ENCODE measurements at places on chromosomes 6 and 20.

DNA sequence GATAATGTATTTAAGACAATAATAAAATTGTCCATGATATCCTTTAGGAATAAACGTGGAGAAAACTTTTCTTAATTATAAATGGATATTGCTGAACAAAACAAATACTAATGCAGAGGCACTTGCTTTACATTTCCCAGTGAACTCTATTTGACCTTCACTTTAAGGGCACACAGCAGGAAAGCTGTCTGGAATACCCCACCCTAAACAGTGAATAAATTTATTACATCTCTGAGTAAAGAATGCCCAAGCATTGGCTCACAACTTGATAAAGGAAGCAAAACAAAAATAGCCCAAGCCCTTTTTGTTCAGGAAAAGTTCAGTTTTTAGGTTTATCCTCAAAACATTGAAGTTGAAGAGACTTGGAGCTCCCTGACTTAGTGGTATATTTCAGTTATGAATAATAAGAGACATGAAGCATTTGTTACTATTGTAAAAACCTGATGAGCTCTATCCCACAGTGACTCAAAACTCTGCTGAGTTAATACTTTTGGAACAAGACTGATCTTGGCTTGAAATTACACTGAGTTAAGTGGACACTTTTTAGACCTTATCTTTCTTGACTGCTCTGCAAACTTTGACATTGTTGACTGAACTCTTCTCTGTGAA is 353.9 kb downstream of the BCKDHB start:
- no peak for DNase-seq

- DNase-seq: no peak
Measured at GRCh38 chr6:132715204-132715603, 1.3 kb upstream of the VNN1 start.

- DNase-seq: no peak
Measured at GRCh38 chr6:116369964-116370759, 585 bp upstream of the DSE start.

DNA sequence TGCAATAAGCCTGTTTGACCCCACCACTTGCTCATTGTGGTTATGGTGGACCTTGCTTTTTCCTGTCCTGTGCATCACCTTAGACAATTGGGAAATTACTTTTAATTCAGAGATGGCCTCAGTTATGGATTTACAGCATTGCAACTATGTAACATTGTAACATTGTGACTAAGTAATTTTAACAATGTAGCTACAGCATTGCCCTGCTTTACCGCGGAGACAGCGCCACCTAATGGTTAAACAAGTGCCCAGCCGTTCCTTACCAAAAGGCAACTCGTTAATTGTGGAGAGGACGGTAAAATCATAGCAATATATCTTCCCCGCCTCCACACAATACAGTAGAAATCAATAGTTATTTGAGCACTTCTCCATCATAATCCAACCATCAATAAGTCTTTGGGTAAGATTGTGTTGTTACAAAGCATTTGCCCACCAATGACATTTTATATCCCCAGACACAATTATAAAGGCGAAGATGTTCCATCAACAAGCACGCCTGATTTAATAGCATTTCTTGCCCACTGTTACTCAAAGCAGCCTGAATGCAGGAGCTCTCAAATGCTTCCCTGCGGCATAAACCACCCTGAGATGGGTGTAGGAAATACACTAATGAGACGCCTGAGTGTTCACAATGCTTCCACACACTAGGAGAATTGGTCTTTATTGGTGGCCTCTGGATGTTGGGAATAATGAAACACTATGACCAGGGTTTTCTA is 93.7 kb downstream of the PROKR2 start:
- DNase-seq: no peak

DNA sequence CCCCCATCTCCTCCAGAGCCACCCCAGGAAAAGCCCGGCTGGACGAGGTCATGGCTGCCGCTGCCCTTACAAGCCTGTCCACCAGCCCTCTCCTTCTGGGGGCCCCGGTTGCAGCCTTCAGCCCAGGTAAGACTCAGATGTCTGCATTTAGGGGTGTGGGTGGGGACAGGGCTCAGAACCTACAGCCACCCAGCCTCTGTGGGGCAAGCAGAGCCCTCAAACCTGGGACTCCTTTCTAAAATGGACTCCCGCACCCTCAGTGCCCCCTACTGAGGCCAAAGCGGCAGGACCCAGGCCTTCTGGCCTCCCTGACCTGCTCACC is 1.7 kb downstream of the SLC2A4RG start:
- no peak for DNase-seq

DNA sequence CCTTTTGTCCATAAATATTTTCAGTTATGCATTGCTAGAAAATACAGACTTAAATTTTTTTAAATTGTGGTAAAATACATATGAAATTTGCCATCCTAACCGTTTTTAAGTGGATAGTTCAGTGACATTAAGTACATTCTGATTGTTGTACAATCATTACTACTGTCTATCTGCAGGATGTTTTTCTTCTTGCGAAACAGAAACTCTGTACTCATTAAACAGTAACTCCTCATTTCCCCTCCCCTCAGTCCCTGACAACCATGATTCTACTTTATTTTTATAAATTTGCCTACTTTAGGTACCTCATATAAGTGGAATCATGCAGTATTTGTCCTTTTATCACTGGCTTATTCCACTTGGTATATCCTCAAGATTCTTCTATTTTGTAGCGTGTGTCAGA is 21.3 kb downstream of the TAF11 start:
- DNase-seq: no peak

DNA sequence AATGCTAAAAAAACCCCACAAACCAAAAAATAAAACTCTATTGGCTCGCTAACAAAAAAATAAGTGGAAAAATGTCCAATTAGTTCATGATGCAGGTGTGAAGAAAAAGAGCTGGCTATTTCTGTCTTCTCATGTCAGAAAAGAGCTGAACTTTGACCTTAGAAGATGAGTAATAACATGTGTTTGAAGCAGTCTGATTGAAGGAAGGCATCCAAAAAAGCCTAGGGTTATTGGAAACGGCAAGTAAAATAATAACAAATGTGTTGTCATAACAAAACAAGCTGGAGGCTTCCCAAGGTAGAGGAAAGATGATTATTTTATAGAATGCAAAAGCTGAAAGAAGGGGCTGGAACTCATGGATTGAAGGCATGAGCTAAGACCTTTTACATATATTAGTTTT is 94.4 kb upstream of the FAM184A start:
- DNase-seq: no peak

DNA sequence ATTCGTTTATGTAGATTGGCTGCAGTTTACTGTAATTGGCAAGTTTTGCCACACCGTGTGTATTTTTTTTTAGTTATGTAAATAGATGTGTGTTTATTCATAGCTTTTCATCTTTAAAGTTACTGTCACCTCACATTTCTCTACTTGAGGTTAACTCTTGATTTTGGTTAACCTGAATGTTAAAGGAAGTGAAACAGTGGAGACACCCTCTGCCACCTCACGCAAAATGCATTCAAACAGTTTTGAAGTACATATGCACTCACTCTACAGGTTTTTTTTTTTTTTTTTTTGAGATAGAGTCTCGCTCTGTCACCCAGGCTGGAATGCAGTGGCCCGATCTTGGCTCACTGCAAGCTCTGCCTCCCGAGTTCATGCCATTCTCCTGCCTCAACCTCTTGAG is 17.7 kb downstream of the OR2A4 start:
- no peak for DNase-seq

- DNase-seq: no peak
Measured at GRCh38 chr6:150666071-150666470, 66.4 kb downstream of the PLEKHG1 start.

GRCh38 chr20:43669332-43669731 is 2.4 kb downstream of the MYBL2 start:
- DNase-seq: no peak

- no peak for DNase-seq
Measured at GRCh38 chr6:100923481-100924165, 42.5 kb upstream of the ASCC3 start.

- DNase-seq: no peak
Measured at GRCh38 chr20:58876437-58876836, 23.9 kb downstream of the GNAS start.

DNA sequence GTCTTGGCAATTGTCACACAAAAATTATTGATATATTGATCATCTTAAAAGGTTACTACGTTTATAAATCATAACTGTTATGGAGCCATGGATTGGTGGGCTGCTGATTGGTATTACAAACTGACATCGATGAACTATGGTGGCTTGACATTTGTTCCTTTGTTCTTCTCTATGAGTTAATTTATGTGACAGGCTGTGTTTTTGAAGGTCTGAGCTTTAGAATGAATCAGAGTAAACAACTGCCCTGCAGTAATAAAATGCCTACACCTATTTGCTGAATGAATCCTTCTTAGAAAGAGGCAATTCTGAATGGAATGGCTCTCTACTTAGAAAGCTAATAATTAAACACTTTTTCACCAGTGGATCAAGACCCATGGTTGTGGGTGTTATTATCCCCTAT is 506.3 kb upstream of the SPTLC3 start:
- no peak for DNase-seq

- DNase-seq: no peak
Measured at GRCh38 chr20:43459022-43459942, 1.6 kb downstream of the SRSF6 start.
